ENCODE measurements at places on chromosomes 1 and 21.

DNA sequence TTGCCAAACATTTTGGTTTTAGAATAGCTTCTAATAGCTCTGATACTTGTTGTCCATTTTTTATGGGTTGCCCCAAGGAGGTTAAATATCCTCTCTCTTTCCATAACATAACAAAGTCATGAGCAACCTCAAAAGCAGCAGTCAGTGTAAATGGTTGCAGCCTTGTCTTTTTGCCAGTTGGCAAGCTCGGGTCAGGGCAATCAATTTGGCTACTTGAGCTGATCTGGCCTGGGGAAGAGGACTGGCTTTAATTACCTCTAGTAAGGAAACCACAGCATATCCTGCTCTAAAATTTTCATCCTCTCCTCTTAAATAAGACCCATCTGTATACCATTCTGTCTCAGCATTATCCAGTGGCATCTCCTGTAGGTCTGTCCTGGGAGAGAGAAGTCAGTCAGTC lies 21.2 kb upstream of the FMO4 start:
- no peak for DNase-seq

DNA sequence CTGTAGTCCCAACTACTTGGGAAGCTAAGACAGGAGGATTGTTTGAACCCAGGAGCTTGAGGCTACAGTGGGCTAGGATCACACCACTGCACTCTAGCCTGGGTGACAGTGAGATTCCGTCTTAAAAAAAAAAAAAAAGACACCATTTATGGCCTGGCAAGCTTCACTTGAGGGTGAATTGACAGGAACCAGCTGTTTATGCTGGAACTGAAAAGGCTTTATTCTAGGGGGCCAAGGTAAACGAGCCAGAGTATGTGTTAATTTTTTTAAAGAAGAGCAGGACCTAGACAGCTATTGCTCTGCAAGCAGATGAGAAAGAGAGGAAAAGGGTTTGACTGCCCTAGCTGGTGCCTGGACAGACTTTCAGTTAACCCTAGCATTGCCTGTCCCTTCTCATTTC lies 37.0 kb downstream of the S100A6 start:
- no peak for DNase-seq

DNA sequence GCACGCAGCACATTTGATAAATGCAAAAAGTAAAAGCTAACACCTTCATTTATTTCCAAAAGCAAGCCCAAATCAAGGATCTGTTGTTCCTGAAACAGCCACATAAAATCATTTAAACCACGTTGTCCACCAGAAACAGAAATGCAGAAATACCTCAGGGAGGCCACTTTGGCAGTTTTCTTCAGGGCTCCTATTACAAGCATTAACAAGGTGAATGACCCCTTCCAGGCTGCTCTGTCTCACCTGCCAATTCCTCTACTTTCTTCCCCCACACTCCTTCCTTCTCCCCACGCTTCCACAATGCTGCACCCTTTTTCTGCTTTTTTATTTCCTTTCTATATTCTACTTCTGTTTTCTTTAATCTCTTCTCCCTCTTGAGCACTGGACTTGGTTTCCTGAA lies 55.0 kb upstream of the PTGFRN start:
- DNase-seq = no peak

DNA sequence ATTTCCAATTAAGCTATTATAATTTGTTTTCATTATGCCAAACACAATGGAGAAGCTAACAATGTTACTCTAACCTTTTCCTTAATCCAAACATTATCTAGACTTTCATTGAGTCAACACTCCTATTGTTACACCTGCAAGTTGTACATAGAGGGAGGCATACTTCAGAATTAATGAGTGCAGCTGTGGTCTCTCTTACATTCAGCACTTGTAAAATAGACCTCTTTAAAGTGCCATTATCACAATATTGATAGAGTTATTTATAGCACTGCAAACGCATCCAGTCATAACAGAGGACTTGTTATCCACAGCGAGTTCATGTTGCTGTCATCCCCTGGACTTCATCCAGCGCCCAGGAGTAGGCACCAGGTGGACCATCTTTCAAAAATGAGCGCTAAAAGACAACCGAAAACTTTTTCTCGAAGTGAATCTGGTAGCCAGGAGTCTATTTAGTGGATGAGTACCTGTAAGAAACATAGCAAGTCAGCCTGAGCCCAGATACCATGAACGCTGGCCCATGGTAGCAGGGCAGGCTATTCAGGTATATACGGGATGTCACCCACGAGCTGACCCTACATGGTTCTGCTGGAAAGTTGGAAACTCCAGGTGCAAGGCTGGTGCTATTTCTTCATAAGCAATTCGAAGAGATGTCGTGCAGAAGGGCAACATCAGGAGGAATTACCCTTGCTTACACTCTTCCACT lies 70.6 kb upstream of the NFIA start:
- DNase-seq = no peak

DNA sequence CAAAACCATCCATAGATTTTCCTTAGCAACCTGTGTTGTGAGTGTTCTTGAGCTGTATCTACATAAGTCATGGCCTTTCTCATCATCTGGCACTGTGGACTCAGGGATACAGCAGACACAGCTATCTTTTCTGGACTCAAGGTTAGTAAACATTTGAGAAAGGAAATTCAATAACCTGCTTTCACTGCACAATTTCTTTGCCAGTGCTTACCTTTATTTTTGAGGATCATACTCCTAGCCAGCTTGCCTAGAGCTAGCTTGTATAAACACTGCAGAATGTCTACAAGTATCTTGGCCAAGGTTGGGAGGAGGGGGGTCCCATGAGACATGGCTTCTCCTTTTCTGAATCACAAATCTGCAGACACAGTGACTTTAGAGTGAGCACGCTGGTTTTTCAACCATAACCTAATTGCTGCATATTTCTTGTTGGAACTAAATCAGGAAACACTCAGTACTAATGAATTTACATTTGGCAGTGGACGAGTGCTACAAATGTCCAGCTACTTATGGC lies 27.2 kb downstream of the ADAMTS5 start:
- no peak for DNase-seq

DNA sequence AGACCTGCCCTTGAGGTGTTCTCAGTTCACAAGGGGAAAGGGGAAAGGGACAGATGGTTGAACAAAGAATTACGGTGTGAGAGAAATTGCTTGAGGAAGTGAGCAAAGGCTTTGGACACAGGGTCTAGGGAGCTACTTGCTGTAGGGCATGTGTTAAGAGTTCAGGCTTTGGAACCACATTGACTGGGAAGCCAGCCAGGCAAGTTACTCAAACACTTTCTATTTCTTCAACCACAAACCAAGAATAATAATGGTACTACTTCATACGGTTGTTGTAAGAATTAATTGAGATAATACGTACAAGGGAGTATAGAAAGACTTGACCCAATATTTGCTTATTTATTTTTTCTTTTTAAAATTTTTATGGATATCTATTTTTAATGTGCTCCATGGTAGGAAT lies 26.6 kb downstream of the AK4 start:
- peak; percentile 26 for DNase-seq

GRCh38 chr1:42359466-42359865 lies 21.1 kb upstream of the RIMKLA start:
- DNase-seq = no peak

- no peak for DNase-seq
Observed at GRCh38 chr1:57672346-57673140, 248.7 kb upstream of the DAB1 start.

- no peak for DNase-seq
Observed at GRCh38 chr1:64112281-64112680, 91.1 kb upstream of the UBE2U start.

- DNase-seq = no peak
Observed at GRCh38 chr1:222886878-222887351, 72.1 kb downstream of the DISP1 start.

DNA sequence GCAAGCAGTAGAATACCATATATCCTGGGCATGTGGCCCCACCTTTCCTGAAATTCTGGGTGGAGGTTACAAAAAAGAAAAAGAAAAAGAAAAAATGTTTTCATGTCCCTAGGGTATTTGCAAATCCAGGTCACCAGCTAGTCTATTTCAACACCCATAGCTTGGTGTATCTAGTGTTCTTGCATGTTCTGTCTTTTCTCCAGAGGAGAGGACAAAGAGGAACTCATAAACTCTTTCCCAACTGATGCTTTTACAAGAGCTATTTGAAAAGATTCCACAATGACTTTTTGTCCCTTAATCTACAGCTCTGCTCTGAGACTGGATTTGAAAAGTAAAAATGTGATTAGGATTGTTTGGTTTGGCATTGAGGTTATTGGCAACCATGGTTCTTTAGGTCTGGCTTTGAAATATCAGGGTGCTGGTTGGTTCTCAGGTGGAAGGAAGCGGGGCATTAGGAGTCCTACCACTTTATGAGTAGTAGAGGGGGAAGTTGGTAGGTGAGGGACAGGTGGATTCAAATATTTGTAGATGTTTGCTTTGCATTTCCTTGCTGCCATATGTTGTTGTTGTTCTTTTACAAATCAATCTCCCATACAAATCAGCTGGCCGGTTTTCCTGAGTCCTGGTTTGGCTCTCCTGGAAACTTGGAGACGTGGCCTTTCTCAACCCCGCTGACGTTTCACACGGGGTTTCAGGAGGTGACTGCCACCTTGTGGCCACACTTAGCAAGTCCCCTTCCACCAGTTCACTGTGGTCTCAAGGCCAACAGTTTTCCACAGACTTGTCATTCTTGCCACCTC lies 126.7 kb upstream of the KIAA0040 start:
- peak; percentile 81 for DNase-seq

GRCh38 chr1:168520052-168520751 lies 23.6 kb downstream of the XCL2 start:
- no peak for DNase-seq

- DNase-seq = no peak
Observed at GRCh38 chr1:67614511-67614934, 70.5 kb upstream of the GADD45A start.

DNA sequence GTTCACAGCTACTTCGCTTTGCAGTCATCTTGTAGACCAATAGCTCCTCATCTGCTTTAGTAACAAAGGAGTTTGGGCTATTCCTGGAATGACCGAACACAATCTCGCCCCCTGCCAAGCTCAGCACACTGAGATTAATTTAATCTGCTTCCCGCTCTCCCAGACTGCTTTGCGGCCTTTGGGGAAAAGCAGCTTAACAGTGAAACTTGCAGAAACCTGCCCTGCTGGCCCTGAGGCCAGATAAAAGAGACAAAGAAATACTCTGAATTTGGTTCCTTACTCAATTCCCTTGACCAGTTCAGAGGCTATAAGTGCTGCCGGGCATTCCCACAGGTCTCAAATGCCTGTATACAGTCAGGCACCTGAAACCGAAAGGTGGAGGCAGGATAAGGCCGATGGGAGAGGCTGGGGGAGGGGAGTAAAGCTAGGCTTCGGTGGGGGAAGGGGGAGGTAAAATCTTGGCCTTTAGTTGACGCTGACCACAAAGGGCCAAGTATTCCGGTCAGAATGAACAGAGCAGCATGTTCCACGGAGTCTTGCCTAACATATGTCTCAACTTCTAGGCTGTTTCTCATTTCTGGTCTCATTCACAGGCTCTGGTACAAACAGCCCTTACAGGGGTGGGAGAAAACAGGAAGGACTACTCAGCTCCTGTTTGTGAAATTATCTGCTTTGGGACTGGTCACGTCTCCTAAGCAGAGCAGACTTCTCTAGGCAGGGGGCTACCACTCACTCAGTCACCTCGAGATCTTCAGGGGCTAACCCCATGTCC lies 17.7 kb upstream of the A3GALT2 start:
- peak; percentile 86 for DNase-seq

GRCh38 chr1:221994274-221994698 lies 252.4 kb upstream of the DUSP10 start:
- no peak for DNase-seq

- no peak for DNase-seq
Observed at GRCh38 chr1:231410036-231410612, 12.0 kb downstream of the EGLN1 start.

GRCh38 chr1:21963477-21964217 lies 13.2 kb upstream of the CELA3B start:
- DNase-seq = peak; percentile 89

- no peak for DNase-seq
Observed at GRCh38 chr1:99740141-99740540, 26.3 kb downstream of the FRRS1 start.

- DNase-seq = no peak
Observed at GRCh38 chr1:42368096-42368795, 12.3 kb upstream of the RIMKLA start.

- DNase-seq = no peak
Observed at GRCh38 chr1:46150085-46150484, 17.7 kb upstream of the PIK3R3 start.

DNA sequence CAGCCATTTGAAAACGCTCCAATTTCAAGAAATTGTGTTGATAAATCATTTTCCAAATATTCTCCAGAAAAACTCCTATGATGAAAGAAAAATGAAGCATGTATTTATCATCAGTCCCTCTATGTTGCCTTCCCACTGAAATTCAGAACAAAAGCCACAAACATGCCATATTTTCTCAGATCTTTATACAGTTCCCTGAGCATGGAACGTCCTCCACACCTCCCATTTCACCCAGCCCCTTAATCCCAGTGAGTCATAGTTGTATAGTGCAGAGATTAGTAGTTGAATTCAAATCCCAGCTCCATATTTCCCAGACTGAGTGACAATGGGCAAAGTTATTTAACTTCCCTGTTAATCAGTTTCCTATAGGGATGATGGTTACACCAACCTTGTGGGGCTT lies 20.6 kb upstream of the NPL start:
- DNase-seq = no peak

GRCh38 chr1:231931846-231932454 lies 305.4 kb downstream of the DISC1 start:
- DNase-seq = peak; percentile 72

- DNase-seq = no peak
Observed at GRCh38 chr1:241696172-241696814, 44.2 kb downstream of the WDR64 start.

- no peak for DNase-seq
Observed at GRCh38 chr1:17440827-17441168, 1.3 kb upstream of the RCC2 start.

DNA sequence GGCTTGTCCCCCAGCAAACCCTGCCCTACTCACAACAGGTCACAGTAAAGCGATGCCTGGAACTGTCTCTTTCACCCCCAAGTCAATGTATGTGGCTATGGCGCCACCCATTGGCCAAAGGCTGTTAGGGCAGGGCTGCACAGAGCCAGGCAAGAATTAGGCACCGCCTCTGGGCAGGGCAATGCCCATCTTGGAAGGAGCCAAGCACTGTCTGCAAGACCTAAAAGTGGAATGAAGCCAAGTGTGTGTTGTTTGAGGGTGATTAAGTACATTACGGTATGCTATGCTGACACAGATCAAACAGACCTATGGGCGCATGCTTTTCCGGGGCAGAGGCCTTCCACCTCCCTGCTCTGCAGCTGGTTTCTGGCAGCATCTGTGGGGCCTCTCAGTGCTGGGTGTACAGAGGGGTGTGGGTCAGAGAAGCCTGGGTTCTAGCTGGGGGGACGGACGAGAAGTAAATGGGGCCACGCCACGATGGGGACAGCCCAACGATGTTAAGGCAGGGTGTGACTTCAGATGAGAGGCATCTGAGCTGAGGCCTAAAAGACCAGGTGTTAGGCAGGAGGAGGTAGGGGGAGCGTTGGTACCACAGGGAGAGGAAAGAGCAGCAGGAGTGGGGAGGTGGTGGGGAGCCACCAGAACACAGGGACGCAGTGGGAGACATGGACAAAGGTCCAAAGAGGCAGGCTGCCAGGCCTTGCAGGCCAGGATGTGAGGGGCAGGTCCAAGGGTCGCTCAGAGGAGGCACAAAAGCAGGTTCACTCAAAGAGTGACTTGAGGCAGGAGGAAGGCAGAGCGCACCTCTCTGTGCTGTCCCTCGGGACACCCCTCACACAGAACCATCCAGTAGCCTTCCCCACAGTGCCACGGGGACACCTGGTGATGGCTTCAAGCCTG lies 49.8 kb downstream of the ACOT7 start:
- DNase-seq = peak; percentile 86

Data from ELF-1 (cell line).